ENCODE measurements at places on chromosomes 6 and 20.

DNA sequence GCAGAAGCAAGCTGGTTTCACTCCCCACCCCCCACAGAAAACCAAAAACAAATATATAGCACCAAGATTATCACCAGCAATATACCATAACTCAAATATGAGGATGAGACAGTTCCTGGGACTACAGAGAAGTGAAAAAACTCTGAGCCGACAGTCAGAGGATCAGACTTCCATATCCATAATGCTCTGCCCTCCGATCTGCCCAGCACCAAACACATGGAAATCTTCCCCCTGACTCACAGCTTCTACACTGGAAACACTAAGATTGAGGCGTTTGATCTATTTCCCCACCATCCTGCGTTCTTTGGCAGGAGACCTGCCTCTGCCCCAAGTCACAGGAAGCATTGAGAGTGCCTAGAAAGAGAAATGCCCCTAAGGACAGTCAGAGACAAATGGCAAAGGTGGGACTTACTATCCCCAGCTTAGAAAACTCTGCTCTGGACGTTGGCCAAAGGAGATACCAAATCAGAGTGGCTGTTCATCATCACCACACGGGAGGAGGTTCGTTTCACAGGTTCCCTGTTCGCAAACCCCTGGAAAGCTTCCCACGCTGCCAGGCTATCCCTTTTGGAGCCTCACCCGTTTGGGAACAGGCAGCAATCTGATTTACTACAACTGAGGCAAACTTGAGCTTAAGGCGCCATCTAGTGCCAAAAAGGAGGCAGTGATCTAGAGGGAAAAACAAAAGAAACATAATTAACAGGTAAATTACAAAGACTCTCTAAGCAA lies 48.7 kb upstream of the SRSF6 start:
- no peak for DNase-seq

- DNase-seq, result no peak
Measured at GRCh38 chr20:39705032-39705431, 742.9 kb downstream of the DHX35 start.

GRCh38 chr6:128807577-128807976 lies 75.4 kb upstream of the LAMA2 start:
- DNase-seq, result no peak

GRCh38 chr6:84182001-84182400 lies 45.4 kb downstream of the CEP162 start:
- no peak for DNase-seq
